ENCODE measurements at places on chromosomes 3 and 15.

- DNase-seq, result no peak
Measured at GRCh38 chr3:30142946-30143345, 463.5 kb upstream of the TGFBR2 start.

DNA sequence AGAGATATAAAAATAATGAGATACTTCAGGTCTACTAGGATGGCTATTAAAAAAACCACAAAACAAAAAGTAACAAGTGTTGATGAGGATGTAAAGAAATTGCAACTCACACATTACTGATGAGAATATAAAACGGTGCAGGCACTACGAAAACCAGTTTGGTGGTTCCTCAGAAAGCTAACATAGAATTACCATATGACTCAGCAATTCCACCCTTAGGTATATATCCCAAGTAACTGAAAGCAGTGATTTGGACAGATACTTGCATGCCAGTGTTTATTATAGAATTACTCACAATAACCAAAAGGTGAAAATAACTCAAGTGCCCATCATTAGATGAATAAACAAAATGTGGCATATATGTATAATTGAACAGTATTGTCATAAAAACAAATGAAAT is 87.5 kb upstream of the MELTF start:
- DNase-seq, result no peak

GRCh38 chr15:59170295-59171066 is 36.2 kb upstream of the LDHAL6B start:
- DNase-seq, result no peak

- DNase-seq, result no peak
Measured at GRCh38 chr15:46416544-46416943, 781.7 kb downstream of the SQOR start.

DNA sequence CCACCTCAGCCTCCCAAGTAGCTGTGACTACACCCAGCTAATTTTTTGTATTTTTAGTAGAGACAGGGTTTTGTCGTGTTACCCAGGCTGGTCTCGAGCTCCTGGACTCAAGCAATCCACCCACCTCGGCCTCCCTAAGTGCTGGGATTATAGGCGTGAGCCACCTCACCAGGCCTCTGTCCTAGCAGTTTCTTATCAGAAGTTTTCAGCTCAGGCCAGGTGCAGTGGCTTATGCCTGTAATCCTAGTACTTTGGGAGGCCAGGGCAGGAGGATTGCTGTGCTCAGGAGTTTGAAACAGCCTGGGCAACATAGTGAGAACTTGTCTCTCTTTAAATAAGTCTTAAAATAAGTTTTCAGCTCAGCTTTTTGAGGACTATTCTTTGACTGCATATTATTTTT is 48.4 kb downstream of the SGO1 start:
- no peak for DNase-seq

- DNase-seq, result no peak
Measured at GRCh38 chr3:51916418-51916817, 13.3 kb upstream of the IQCF1 start.

GRCh38 chr3:116897382-116897781 is 187.8 kb downstream of the TUSC7 start:
- DNase-seq, result no peak

GRCh38 chr3:128416578-128417211 is 50.0 kb downstream of the DNAJB8 start:
- DNase-seq, result no peak

- no peak for DNase-seq
Measured at GRCh38 chr3:50352781-50353180, 2.1 kb downstream of the CYB561D2 start.

DNA sequence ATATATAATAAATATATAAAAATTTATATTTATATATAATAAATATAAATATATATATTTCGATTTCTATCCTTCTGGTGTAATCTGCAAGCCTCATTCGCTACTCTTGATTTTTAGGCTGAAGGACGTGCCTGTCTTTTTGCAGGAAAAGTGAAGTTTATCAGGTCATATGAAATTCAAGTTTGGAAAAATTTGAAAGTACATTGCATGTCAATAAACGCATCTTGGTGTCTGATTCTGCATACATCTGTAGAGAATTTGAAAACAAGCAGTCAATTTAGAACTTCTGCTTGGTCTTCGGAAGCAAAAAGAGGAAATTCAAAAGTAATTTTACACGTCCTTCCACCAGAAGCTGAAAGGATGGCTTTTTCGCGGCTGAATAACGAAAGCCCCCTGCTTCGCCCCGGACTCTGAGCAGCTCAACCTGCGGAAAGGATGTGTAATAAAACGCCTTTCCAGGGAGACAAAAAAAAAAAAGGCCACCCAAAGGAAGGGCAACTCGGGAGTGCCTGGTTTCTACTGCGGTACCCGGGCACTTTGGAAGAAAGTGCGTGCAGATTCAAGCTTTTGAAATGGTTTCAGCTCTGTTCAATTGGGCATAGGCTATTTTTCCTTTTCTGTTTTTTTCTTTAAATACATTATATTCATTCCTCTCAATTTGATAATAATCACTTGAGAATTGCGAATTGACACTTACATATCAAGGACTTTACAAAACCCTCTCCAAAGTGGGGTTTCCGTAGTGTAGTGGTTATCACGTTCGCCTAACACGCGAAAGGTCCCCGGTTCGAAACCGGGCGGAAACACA is 1.5 kb upstream of the MYNN start:
- DNase-seq, result peak; percentile 64

GRCh38 chr3:88707837-88708236 is 399.6 kb upstream of the EPHA3 start:
- no peak for DNase-seq

DNA sequence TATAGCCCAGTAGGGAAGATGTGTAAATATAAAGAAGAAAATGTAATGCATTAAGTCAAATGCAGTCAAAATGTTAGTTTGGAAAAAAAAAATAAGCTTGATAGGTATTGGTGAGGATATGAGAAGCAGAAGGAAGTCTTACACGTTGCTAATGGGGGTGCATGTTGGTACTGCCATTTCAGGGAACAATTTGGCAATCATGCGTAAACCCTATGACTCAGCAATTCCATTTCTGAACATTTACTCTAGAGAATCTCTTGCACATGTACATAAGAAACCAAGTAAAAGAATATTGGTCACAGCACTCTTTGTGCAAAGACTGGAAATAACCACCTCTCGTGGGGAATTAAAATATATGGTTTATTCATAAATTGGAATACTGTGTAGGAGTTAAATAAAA is 35.5 kb upstream of the TIMP4 start:
- no peak for DNase-seq

GRCh38 chr3:94587291-94587690 is 524.4 kb downstream of the NSUN3 start:
- no peak for DNase-seq

GRCh38 chr3:46883054-46883829 is 5.7 kb downstream of the PTH1R start:
- peak; percentile 29 for DNase-seq

DNA sequence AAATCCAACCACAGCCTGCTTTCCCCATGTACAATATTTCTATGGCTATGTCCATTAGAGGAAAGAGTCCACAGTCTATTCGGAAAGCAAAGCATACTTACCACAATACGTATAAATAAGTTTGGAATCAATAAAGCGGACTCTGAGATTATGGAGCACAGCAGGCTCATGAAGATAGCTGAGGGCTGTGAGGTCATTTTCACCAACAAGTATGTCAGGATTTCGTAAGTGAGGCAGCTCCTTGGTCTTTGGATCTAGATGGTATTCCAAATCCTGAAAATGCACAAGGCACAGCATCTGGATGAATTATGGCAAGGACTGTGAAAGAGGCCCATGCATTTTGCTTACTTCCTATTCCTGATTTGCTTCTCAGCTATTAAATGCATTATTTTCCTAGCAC is 100.4 kb downstream of the MYO5A start:
- no peak for DNase-seq

DNA sequence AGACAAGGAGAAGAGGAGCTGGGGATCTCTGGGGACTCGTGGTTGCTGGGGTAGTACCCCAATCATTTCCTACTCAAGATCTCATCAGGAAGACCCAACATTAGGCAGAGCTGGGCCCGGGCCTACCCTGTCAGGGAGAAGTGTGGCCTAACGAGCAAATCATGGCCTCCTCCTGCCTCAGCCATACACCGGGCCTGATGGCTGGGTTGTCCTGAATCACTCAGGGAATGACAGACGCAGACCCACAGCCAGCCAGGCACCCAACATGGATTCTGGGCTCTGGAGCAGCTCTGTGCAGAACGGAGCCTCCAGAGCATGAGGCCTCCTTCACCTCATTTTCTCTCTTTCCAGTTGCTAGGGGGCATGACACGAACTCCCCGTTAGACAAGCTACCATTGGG is 19.7 kb downstream of the ITGA11 start:
- no peak for DNase-seq

GRCh38 chr3:10708216-10708893 is 107.7 kb upstream of the SLC6A11 start:
- no peak for DNase-seq

GRCh38 chr15:69209661-69210060 is 49.2 kb downstream of the GLCE start:
- no peak for DNase-seq

DNA sequence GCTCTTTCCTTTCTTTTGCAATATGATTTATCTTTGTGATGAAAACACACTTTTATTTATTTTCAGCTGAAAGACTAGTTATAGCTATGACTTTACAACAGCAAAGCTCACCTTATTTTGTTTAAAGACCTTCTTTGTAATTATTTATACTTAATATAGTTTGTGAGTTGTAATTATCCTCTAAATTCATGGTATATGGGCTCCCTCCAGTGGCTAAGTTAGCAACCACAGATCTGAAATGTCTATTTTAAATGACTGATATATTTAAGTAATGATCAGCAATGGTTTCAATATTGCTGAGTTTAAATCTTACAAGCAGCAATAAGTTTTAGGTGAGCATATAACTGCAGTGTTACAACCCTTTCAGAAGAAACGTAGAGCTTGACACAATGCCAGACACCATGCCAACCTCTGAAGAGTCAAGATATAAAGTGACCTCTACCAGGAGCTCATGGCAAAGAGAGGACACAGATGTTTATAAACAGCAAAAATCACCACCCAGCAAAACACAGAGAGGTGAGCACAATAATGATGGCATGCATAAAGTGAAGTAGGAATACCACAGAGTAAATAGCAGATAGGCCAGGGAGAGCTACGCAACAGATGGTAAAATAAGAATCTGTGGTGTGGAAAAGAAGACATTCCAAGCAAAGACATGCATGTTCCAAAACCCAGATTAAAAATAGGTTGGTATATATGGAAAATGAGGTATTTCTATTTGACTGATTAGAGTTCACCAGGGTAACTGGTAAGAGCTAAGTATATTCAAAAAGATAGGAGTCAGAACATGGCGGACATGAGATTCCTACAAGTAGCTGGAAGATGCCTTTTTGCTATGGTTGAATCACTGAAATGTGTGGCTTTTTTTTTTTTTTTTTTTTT is 143.7 kb upstream of the ZNF385D start:
- no peak for DNase-seq

DNA sequence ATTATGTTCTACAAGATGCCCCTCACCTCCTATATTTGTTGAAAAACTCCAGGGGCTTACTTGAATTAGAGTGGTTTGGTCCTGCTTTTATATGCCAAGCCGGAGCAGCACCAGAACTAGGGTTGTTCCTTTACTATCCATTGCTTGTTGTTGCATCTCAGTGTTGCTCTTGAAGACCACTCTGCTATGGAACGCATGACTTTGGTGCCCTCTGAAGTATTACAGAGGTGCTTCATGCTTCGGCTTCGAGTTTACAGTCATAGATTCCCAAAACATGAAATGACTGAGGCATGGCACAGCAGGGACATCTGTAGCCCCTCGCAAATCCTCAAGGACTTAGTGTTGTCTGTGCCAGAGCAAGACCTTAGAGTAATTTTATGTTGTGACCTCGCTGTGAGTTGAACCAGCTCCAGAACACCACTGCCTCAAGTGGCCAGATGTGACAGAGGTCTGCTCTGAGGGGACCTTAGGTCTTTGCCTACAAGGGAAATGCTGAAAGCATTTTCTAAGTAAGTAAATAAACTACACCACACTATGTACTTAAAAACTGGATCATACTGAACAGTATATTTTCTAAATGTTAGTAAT is 67.2 kb upstream of the SIAH2 start:
- no peak for DNase-seq

DNA sequence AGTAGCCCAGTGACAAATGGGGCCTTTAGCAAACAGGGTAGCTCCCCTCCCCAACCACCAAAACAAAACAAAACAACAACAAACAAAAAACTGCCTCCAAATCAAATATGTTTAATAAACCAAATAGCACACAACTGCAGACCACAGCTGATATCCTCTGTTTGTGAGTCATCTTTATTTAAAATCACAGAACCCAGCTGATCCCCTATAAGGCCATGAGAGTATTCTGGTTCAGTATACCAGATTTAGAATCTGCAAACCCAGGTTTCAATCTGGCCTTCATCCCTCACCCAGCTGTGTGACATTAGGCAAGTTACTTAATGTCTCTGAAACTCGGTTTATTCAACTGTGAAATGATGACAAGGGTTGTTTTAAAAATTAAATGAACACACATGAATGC is 124.5 kb downstream of the SUCLG2 start:
- no peak for DNase-seq

DNA sequence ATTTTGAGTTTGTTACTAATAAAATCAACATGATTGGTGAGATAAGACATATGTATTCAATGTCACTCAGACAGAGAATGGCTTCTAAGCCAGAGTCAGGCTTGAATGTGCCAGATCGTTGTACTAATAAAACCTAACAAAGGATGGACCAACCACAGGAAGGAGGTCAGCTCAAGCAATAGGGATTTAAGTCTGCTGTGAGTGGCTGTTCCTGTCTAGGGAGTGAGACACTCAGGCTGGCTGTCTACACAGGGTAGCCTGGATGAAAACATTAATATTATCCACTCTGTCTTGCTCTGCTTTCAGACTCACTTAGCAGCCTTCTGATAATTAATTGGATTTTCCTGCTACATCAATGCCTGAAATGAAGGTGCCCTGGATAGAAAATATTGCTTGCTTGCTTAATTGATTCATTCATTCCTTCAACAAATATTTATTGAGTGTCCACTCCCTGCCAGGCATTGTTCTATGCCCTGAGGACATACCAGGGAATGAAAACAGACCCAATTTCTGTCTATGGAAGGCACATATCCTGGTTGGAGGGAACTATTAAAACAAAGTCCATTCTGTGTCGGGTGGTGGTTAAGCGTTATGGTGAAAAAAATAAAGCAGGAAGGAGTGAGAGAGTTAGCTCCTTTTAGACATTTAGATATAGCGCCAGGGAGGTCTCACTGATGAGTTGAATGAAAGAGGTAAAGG is 239.4 kb downstream of the CHST2 start:
- DNase-seq, result no peak

- DNase-seq, result no peak
Measured at GRCh38 chr3:60413551-60413950, 837.7 kb downstream of the FHIT start.

- no peak for DNase-seq
Measured at GRCh38 chr3:39407773-39408492, 1.4 kb downstream of the RPSA start.

DNA sequence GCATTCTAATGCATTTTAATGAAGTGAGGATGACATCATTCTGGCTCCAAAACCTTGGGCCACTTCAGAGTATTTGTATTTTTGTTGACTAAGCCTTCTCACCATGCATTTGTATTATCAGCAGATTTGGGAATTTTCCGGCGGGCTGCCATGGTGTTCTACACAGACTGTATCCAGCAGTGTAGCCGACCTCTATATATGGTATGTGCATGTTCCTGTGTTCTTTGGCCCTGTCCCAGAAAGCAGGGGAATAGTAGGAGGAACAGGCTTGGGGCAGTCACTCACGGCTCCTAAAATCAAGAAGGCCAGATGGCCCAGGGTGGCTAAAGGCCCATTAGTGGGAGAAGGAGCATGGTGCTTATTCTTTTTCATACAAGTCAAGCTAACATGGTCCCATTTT is 80.5 kb downstream of the USF3 start:
- no peak for DNase-seq

All from activated T-cell treated with anti-CD3 and anti-CD28 coated beads, Interleukin-2, amount 50 U/mL, for 1 hour (primary cell).